ENCODE measurements at places on chromosomes 7 and 10.
A peak's percentile ranks its signal among the peaks of the same experiment; 100 is the strongest.

DNA sequence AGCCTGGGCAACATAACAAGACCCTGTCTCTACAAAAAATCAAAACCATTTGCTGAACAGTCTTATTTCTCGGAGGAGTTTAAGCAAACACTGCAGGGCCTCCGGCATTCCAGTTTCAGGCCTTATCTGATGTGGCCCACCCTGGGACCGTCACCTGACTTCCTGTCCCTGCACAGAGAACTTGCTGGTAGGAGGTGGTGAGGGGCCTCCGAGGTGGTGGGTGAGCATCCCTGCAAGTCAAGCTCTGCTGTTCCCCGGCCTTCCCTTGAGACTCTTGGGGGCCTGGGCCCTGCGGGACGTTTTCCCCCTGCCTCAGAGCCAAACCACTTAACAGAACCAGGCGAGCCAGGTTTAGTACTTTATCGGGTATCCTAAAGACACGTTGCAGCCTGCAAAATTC lies 44.5 kb upstream of the AP5Z1 start:
- DNase-seq: no peak

DNA sequence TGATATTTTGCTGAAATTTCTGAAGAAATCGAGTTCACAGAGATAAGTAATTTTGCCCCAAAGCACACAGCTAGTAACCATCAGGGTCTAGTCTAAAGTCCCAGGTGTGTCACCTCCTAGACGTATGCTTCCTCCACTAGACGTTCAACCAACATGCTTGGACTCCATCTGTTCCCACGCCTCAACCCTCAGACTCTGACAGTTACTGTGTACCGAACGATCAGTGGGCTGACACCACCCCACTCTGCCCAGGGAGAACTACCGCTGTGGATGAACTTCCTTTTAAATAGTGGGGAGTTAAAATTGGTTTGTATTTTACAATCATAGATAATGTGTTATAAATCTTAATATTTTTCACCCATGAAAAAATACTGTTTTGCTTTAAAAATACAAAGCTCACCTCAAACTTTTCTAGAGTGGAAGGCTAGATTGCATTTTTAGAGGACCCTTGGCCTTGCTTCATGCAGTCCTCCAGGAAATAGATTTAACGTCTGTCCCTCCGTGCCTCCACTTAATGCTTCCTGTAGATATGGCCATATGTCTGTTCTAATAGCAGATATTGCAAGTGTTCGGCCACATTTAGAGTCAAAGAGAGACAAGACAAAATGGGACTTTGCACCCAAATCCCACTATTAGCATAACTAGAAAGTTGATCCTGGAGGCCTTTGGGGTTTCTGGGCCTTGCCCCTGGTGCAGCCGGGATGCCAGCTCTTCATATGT lies 91.4 kb upstream of the ZPBP start:
- DNase-seq: no peak

GRCh38 chr10:63456437-63457210 lies 9.2 kb downstream of the JMJD1C start:
- DNase-seq: no peak

DNA sequence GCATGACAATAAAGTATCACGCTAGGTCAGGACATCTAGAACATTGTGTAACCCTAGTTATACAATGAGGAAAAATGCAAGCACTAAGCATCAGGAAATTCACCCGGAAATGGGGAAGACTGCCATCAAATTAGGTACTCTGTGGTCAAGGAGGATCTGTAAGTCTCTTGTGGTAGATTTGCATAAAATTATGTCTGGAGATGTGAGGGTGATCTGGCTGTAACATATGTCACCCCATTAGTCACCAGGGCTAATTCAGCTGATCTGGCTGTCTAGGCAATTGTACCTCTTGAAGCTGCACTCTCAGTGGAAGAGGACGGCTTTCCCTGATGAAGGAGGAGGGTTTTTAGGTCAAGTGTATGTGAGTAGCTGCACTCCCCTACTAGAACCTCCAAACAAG lies 14.8 kb downstream of the AKR1D1 start:
- no peak for DNase-seq

- DNase-seq: no peak
Measured at GRCh38 chr10:89524279-89524678, 11.1 kb downstream of the SLC16A12 start.

GRCh38 chr10:75398692-75399460 lies 2.7 kb downstream of the ZNF503 start:
- DNase-seq: no peak

- DNase-seq: no peak
Measured at GRCh38 chr10:17423632-17424186, 30.7 kb downstream of the ST8SIA6 start.

DNA sequence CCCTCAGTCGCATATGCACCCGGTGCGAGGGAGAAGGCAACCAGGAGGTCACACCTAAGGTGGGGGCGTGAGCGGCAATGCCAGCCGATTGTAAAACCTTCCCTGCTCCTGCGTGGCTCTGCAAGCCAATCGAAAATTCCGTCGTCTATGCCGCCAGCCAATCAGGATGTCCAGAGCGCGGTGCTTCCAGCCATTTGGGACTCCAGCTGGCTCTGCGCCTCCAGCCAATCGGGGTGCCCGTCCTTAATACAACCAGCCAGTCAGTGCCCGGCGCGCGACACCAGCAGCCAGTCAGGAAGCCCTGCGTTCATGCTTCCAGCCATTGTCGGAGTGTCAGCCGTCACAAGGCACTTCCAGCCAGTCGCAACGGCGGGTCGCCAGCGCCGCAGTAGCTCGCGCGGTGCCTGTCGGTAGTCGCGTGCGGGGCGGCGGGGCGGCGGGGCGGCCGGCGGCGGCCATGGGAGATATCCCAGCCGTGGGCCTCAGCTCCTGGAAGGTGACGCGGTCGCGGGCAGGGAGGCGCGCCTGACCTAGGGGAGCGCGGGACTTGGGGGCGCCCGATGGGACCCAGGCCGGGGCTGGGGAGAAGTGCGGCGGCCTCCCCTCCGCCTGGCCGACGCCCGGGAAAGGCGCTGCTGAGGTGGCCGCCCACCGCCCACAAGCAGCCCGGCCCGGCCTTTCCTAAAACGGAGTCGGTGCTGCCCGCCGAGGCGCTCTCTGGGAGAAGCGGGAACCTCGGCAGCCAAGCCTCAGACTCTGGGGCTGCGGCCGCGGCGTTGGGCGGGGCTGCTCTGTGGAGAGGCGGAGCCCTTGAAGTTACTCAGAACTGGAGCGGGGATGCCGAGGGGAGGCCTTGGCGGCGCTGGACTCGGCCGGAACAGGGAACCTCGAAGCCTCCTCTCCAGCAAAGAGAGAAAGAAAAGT lies at the start of gene AKR1E2:
Gene AKR1E2, plus strand, starts transcription at position 340 of the 924 bp plus-strand sequence. Its CDS starts 118 bp downstream, at position 458.
- peak; percentile 91 for DNase-seq

DNA sequence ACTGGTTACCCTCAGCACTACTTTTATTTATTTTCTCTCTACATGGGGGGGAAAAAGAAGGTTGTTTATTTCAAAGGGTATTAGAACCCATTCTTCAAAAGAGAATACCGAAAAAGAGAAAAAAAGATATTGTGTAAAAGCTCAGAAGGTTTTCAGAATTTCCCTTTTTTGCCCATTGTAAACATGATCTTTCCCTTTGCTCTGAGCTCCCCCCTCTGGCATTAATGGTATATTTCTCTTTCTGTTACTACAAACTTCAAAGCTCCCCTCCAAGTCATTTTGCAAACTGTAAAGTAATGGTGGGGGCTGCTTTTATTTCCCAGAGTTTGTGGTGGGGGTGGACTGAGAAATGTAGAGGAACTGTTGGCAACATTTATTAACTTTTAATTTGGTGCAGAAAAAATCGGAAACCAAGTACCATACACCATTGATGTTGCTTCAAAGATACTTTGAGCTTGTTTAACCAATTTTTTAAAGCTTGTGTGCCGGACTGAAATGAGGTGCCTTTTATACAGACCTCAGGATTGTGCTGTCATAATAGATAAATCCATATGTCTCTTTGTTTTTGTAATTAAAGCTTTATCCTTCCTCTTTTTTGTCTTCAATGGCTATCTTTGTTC lies 181.5 kb downstream of the EXOC4 start:
- peak; percentile 31 for DNase-seq

DNA sequence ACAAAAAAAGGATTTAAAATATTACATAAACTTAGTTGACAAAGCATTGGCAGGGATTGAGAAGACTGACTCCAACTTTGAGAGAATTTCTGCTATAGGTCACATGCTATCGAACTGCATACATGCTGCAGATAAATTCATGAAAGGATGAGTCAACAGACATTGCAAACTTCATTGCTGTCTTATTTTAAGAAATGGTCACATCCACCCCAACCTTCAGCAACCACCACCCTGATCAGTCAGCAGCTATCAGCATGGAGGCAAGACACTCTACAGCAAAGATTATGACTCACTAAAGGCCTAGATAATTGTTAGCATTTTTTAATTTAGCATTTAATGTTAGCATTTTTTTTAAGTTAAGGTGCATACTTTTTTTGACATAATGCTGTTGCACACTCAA lies 73.6 kb downstream of the AGK start:
- no peak for DNase-seq

DNA sequence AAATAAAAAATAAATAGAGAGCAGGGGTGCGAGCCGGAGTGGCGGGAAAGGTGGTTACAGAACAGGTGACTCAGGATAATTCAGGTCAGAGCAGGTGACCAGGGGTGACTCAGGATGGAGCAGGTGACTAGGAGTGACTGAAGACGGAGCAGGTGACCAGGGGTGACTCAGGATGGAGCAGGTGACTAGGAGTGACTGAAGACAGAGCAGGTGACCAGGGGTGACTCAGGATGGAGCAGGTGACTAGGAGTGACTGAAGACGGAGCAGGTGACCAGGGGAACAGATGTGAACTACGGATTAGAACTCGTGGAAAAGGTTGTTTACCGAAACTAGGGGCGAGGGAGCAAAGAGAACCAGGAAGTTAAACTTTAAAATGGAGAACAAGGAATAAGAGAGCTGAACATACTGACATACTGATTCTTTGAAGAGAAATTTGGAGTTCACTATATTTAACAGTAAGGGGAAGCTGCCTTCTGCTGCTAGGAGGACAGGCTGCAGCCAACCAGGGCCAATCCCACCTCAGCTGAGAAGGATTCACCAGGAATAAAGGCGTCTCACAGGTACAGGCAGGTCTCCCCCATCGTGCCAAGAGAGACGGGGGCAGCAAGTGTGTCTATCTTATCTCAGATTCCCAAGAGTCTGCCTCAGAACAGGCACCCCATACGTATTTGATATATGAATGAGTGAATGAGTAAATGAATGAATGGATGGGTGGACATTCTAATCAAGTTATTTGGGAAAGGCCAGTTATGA lies 101.3 kb downstream of the CPXM2 start:
- DNase-seq: no peak

DNA sequence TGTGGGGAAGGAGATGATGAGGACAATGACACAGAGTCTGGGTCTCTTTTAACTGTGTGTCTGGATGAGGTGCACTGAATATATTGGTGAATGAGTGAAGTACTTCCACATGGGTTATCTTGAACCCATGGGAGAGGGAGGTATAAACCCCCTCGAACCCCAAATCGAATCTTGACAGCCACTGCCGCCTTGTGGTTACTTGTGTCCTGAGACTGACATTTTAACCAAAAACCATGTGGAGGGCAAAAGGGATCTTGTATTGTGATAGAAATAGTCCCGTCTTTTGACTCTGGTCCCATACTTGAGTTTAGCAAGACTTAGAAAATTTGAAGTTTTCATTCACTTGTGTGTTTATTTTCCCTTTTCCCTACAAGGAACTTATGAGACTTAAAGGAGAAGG lies 283.3 kb downstream of the PHTF2 start:
- DNase-seq: no peak

DNA sequence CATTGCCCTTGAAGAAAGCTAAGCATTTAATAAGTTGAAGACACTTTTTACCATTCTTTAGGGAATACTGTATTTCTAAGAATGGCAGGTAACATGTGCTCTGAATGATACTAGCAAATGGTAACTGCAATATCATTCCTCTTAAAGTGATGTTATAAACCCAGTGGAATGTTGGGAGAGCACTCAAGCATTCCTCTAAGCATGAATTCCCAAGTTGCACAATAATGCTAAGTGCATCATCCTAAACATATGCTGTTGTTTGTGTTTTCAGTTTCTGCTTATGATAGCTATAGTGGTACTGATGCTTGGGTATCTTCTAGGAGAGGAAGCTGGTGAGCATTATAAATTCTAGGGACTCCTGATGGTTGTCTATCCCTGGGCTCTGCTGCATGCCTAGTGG lies 673.9 kb downstream of the PHTF2 start:
- no peak for DNase-seq

GRCh38 chr10:120360571-120360970 lies 96.5 kb upstream of the PLPP4 start:
- DNase-seq: no peak

GRCh38 chr10:12308736-12309375 lies 40.5 kb upstream of the CAMK1D start:
- no peak for DNase-seq

DNA sequence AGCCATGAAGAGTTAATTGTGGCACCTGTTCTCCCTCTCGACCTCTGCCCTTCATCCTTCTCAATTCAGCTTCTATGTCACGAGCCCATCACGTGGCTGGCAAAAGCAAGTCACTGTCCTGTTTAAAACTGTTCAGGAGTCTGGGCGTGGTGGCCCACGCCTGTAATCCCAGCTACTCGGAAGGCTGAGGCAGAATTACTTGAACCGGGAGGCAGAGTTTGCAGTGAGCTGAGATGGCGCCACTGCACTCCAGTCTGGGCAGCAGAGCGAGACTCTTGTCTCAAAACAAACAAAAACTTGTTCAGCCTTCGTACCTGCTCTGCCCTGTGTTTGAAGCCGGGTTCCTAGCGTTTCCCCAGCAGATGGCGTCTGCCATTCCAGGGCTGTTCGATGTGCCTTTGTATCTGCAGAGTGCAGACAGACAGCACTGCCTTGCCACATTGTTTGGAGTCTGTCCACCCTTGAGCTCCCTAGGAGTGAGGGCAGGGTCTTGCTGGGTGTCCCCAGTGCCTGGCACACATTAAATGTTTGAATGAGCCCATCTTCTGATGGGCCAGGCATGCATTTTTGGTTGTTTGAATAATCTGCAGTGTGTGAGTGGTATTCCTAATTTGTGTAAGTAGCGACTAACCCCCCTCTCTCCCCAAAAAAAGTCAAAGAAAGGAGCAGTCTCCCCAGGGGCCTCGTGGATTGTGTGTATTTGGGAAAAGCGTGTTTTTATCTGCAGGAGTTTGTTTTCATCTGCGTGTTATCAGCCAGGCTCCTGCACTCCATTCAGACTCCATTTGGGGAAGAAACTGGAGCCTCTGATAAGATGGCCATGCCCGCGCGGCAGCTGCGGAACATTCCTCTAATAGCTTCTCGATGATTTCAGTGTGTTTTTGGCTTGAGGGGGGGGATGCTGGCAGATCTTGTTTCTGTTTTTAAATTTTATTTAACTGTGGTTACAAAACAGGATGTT lies 61.2 kb downstream of the DNAJB6 start:
- no peak for DNase-seq

DNA sequence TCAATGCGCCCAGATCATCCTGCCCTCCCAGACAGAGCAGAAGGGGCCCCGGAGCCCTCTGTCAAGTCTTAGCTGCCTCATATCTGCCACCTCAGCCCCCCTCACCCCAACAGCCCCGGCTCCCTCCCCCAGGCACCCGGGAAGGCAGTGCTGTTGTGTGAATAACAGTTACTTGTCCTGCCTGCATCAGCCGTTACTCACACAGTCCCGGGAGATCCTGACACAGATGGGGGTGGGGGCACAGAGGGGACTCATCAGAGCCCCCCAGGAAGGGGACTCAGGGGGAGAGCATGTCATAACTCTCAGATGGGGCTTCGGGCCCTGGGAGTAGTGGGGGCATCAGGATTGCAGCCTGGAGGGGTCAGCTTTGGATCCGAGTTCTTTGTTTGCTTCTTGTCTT lies 12.4 kb upstream of the SERPINE1 start:
- DNase-seq: no peak

Data from CD4-positive, alpha-beta T cell treated with Interleukin-17A for 1 hour (primary cell).